ENCODE measurements at places on chromosomes 2 and 18.

DNA sequence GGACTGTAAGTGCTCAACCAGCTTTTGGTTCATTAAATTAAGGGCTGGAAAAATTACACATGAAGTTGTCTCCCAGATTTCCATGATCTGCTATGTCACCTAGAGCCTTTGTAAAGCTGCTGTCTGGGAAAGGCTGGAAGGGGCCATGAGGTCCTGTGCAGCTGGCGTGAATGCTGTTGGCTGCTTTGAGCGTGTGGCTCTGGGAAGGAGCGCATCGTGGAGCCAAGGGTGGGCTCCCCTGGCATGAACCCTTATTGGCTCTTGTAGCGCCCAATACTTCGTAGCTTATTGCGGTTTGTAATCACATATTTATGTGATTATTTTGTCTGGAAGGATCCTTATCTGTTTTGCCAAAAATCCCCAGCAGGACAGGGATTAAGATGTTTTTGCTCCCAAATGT lies 70.5 kb upstream of the LMAN1 start:
- no peak for DNase-seq

GRCh38 chr2:62457556-62457955 lies 48.4 kb downstream of the TMEM17 start:
- DNase-seq = no peak

DNA sequence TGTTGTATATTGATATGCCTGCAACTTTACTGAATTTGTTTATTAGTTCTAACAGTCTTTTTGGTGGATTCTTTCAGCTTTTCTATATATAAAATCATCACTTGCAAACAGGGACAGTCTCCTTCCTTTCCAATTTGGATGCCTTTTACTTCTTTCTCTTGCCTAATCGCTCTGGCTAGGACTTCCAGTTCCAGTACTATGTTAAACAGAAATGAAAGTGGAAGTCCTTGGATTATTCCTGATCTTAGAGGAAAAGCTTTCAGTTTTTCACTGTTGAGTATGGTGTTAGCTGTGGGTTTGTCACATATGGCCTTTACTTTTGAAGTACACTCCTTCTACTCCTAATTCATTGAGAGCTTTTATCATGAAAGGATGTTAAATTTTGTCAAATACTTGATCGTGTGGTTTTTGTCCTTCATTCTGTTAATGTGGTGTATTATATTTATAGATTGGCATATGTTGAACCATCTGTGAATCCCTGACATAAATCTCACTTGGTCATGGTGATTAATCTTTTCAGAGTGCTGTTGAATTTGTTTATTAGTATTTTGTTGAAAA lies 52.9 kb downstream of the REL start:
- DNase-seq = no peak

DNA sequence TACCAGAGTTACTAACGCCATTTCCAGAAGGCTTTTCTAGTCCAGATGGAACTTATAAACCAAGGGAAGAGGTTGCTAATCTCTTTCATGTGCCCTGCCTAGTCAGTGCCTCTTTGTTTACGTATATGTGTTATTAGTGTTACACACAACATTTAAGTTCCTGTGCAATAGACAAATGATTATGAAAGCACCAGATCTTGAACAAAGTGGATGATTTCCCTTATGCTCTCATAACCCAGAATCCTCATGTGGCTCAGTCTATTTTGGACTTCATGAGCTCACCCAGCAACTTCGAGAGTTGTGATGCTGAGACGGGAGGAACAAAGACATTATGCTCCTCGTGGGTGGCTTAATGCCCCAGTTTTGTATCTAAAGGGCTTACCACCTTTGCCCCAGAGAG lies 214.4 kb upstream of the SP5 start:
- no peak for DNase-seq

DNA sequence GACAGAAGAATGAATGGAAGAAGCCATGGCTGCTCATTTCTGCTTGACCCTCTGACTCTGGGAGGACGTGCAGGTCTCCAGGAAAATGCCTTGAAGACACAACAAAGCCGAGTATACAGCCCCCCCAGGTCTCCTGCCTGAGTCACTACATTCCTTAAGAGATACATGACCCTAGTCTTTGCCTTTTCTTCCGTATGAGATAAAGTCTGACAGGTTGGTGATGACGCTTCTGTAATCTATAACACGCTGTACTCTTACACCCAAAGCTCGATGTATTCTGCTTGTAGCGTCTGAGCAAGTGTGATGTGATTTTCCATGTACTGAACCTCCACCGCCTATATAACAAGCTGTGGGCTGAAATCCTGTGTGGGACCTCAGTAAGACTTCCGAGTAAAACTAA lies 77.3 kb downstream of the KCTD1 start:
- no peak for DNase-seq

DNA sequence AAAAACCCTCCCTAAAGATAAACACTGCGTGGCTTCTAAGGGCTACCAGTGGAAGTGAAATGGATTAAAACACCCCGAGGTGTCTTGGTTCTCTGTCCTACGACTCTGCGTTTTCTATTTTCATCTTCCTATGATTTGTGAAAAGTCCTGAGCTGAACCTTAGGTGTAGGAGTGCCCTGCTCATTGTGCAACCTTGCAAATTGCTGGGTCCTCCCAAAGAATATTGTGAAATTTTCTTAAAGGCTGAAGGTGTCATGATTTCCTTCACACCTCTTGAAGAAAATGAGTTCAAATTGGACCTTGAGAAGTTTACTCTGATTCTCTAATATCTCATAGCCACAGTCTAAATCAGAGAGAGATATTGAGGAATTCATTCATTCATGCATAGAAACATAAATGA lies 1.8 kb upstream of the SLC19A3 start:
- no peak for DNase-seq

- DNase-seq = no peak
Observed at GRCh38 chr2:149421791-149422190, 91.4 kb downstream of the LYPD6 start.

DNA sequence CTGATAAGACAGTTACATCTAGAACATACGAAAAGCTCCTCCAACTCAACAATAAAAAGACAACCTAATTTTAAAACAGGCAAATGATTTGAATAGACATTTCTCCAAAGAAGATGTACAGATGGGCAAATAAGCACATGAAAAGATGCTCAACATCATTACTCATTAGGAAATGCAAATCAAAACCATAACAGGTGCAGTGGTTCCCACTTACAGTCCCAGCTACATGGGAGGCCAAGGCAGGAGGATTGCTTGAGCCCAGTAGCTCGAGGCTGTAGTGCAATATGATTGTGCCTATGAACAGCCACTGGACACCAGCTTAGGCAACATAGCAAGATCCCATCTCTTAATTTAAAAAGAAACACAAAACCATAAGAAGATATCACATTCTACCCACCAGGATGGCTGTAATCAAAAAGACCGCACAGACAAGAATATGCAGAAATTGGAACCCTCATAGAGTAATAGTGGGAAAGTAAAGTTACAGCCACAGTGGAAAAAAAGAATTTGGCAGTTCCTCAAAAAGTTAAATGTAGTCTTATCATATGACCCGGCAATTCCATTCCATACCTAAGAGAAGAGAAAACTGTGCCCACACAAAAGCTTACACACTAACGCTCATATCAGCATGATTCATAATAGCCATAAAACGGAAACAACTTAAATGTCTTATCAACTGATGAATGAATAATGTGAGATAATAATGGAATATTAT lies 30.5 kb upstream of the ARMC9 start:
- DNase-seq = no peak

DNA sequence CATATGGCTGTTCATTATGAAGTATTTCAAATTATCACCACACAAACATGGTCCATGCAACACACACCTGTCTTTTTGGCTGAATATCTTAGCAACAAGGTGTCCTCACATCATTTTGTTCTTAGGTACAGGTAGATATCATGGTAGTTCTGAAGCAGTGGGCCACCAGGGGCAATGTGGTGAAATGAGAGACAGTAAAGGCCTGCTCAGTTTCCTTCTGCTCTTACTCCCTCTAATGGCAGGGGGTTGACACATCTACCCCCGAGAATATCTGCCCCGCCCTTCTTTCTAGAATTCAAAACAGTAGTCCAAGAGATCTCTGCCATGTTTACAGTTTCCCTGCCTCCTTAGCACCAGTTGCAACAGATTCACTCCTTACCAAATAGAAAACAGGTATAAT lies 147.0 kb upstream of the KLHL14 start:
- DNase-seq = peak; percentile 6

GRCh38 chr2:8583400-8584173 lies 98.3 kb upstream of the ID2 start:
- peak; percentile 70 for DNase-seq

DNA sequence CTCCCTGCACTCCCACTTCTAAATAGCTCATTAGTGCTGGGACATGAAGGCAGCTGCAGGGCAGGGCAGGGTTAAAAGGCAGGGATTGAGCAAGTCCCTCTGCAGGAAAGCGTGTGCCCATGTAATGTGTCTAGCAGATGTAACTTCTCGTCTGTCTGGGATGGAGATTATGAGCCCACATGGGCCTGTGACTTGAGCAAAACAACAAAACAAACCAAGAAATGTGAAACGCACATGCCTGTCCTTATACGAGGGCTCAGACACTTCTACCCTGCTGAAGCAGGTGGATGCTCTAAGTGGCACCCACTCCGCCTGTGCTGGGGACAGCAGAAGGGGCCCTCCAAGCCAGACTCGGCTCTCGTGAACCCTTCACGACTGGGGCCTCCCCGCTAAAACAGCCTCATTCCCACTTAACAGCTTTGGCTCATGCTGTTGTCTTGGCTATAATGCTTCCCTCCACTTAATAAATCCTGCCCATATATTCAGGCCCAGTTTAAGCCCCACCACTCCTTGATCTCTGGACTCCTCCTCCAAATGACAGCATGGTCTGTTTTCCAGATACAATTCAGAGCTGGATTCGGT lies 40.9 kb downstream of the TMEM247 start:
- no peak for DNase-seq

DNA sequence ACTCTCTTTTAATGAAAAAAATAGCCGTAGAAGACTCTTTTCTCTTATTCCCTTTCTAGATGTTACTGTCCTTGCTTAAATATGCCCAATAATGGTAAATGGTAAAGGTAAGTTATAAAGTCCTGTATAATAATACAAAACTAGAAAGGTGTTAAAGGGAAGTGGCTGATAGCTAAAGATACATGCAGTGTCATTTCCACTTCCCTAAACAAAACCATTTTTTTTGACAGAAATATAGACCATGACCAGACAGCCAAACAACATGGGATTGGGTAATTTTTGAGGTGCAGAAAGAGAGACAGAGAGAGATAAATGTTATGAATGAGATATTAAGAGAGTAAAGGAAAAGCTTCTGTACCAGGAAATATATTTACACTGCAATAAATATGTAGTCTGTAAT lies 731.7 kb upstream of the REG3G start:
- DNase-seq = no peak

Data from esophagus squamous epithelium (tissue), 5 donors.